ENCODE measurements at places on chromosomes 5 and 9.

- no peak for DNase-seq
Measured at GRCh38 chr9:111013250-111013649, 25.0 kb downstream of the LPAR1 start.

- no peak for DNase-seq
Measured at GRCh38 chr5:21244982-21245381, 1257.0 kb upstream of the CDH18 start.

DNA sequence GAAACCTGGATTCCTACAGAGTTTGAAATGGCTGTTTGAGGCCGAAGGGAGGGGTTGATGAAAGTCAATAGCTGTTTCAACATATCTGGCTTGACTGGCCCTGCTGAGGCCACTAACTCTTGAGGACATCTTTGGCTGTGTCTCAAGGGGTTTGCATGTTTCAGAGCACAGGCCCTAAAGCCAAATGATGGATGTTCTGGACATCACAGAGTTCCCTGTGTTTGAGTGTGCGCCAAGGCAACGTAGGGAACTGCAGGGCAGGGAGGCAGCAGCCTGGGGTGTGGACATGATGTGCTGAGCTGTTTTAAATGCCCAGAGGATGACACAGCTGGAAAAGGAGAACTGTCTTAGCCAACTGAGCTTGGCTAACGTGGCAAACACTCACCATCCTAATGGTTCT is 89.6 kb downstream of the RAPGEF1 start:
- DNase-seq: peak; percentile 37

- DNase-seq: no peak
Measured at GRCh38 chr5:159891371-159891770, 24.9 kb upstream of the ADRA1B start.

GRCh38 chr9:69516353-69517322 is 155.5 kb downstream of the APBA1 start:
- no peak for DNase-seq

DNA sequence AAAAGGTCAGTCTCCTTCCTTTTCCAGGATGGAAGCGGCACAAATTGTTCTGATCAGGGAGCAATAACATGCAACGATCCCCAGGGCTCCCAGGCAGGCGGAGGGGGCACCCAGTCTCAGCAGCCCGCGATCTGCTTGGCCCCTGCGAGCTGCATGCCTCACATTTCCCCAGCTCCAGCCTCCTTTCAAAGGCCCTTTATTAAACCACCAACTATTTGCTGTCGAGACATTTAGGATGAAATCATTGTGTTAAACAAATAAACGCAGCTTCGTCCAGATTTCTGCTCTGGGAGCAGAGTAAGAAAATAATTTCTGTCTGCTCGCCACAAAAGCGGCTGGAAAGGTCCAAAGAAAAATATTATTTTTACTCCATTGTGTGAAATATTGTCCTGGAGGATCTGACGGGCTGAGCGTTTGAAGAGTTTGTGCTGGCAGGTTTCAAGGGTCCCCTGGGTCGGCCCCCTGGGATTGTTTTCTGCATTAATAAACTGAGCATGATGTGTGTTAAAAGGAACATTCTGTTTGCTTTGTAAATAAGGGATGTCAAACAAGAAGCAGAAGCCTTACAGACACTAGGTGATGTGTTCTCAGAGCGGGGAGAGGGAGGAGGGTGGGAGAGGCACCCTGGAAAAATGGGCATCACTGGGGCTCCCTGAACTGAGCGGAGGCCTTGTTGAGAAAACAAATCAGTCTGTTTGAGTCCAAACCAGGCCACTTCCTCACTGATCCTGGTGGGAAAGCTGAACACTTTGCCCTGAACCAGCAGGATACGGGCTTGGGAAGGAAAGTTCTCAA is 110.1 kb downstream of the FOXD1 start:
- peak; percentile 59 for DNase-seq

DNA sequence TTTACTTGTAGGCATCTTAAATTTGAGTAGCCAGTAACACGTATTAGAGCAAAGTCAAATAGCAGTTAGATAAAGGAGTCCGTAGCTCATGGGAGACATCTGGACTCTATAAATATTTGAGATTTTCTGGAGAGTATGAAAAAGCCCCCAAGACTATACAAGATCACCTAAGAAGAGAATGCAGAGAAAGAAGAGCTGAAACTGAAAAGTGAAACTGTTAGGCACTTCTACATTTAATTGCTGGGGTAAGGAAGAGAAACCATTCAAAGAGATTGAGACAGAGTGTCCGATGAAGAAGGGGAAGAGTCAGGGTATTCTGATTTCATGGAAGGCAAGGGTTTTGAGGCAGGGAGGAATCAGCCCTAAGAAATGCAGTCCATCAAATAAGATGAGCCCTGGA is 2372.1 kb downstream of the MAT2B start:
- no peak for DNase-seq

DNA sequence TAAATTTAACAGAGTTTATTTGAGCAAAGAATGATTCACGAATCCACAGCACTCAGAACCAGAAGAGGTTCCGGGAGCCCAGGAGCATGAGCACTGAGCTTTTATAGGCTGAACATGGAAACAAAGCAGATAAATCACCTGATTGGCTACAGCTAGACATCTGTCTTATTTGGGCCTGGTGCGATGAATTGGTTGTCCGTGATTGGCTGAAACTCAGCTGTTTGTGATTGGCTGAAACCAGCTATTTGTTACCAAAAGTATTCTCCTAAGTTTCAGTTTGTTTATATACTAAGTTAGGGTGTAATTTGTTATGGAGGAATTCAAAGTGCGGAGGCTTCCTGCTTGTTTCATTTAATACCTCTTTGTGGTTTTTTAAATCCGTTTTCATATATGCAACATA is 15.8 kb upstream of the LCP2 start:
- no peak for DNase-seq

DNA sequence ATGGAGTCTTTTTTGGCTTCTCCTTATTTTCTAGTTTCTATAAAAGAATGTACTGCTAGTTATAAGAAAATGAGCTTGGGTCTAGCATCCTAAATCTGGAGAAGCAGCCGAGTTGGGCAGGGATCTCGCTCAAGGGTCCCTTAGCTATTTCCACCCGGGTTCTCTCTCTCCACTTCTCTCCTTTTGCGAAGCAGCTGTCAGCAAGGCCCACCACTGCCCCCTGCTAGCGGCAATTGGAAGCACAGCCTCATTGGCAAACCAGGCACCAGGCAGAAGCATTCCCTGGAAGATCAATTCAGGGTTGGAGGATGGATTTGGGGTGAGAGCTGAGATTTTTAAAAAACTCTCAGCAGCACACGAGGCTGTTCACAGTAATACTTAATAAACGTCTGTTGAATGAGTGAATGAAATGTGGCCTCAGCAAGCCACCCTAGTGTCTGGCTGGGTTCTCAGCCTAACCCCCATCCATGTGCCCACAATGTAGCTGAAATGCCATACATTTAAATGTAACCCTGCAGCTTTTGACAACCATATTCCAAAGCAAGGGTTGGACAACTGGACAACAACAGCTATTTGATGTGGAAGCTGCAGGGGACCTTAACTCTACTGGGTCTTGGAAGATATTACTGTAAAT is 34.6 kb upstream of the TNIP1 start:
- DNase-seq: peak; percentile 72

- DNase-seq: no peak
Measured at GRCh38 chr9:102106439-102106838, 368.0 kb upstream of the GRIN3A start.

DNA sequence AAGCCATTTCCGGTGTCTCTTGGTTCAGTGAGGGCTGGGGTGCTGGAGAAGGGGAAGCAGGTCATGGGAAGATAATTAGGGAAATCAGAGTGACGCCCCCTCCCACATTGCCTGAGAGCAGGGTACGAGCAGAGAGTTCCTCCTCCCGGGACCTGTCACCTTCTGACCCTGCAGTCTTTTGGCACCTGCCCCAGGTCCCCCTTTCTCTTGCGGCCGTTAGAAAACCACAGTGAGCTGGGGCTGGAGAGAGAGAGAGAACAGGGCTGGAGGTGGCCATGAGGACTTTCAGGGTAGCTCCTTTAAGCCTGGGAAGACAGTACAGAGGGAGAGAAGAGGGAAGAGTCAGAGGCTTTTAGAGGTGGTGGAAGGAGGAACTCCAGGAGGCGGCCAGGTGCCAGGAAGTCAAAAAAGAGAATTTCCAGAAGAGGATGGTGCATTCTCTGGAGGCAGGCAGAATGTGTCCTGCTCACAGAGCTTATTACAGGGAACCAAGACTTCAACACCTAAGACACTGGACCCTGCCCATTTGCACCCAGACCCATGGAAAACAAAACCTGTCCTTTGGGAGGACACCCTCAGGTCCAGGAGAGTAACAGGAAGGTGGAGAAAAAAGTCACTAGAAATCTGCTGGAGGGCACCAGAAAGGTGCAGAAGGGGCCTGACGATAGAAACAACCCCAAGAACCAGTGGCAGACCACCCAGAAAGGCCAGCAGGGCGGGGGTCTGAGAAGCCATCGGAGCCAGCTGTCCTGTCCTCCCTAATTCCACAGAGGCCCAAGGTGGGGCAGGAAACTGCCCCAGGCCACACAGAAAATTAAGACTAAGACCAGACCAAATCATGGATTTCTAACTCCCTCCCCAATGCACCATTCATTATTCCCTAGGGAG is 6.5 kb upstream of the ACSL6 start:
- no peak for DNase-seq

- no peak for DNase-seq
Measured at GRCh38 chr9:19665146-19665863, 123.5 kb downstream of the SLC24A2 start.

DNA sequence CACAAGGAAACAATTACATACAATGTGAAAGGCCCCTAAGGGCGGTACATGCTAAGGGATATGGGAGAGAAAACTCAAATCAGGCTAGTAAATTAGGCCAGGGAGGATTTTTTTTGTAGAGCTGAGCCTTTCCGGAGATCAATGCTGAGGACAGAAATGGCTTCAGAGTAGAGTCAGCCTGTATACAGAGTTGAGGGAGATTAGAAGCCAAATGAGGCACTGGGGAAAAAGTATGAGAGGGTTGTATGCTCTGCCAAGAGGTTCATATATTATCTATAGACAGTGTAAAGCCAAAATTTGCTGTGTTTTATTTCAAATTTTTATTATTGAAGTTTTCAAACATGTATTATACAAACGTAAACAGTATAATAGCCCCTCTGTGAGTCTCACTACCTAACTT is 103.1 kb downstream of the BNC2 start:
- DNase-seq: no peak

DNA sequence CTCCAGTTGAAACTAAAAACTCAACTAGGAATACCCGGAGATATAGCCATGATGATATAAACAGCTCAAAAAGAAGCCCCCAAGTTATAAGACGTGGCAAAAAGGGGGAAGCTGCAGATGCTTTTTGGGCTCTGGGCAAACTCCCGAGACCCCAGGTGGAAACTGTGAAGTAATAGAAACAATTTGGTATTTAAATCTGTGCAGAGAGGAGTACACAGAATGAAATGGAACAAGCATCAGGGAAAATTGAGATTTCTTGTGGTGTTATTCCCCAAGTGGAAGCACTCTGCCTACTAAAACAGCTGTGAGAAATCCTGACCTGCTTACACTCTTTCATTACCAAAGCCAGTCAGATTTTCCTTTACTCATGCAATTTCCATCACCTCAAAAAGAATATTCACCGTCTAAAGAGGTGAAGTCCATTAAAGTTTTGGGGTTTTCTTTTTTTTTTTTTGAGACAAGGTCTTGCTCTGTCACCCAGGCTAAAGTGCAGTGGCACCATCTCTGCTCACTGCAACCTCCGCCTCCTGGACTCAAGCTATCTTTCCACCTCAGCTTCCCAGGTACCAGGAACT is 23.5 kb downstream of the SAXO1 start:
- DNase-seq: no peak

- DNase-seq: no peak
Measured at GRCh38 chr5:128736553-128736952, 198.5 kb upstream of the FBN2 start.

DNA sequence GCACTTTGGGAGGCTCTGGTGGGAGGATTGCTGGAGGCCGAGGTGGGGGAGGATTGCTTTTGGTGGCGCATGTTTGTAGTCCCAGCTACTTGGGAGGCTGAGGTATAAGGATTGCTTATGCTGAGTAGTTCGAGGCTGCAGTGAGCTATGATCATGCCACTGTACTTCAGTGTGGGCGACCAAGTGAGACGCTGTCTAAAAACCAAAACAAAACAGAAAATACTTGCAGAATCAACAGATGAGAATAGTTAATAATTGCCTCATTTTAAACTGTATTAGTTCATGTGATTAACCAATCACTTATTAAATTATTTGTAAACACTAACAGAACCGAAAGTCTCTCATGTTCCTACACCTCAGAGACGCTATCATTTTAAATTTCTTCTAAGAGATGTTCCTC is 118.1 kb downstream of the CCDC171 start:
- DNase-seq: no peak

GRCh38 chr5:151156507-151157420 is 815 bp downstream of the ANXA6 start:
- DNase-seq: peak; percentile 36

- no peak for DNase-seq
Measured at GRCh38 chr5:138240650-138241385, 27.7 kb upstream of the CDC23 start.

- DNase-seq: peak; percentile 61
Measured at GRCh38 chr5:139138809-139139208, 59.4 kb downstream of the SIL1 start.

GRCh38 chr9:88383176-88383575 is 5.1 kb upstream of the SPIN1 start:
- no peak for DNase-seq

DNA sequence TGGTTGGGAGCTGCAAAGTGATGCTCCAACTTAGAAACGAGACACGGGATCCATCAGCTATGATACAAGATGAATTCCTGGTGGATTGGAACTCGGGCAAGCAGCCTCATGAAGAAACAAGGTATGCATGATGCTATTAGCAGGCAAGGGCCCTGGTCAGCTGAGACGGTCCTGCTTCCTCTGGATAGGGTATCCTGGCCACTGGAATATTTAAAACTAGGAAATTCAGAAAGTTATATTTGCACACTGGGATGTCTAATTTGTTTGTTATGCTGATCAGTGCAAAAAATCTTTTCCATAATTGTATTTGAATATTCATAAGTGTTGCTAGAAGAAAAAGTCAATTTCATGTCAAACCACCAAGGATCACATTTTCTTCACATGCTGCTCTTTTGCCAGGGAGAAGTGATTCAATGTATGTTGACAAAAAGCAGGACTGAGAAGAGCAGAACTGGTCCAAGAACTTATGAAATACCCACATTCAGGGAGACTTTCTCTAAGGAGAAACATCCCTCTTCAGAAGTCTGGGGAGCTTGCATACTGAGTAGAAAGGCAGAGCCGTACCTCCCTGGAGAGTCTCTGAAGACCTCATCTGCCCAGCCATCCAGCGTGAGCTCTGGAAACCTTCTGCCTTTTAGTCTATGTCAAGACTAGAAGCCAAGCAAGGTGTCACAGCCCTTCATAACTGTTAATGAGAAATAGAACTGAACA is 6.7 kb upstream of the NXNL2 start:
- DNase-seq: no peak

- DNase-seq: peak; percentile 53
Measured at GRCh38 chr9:119951090-119951489, 581.9 kb upstream of the BRINP1 start.

DNA sequence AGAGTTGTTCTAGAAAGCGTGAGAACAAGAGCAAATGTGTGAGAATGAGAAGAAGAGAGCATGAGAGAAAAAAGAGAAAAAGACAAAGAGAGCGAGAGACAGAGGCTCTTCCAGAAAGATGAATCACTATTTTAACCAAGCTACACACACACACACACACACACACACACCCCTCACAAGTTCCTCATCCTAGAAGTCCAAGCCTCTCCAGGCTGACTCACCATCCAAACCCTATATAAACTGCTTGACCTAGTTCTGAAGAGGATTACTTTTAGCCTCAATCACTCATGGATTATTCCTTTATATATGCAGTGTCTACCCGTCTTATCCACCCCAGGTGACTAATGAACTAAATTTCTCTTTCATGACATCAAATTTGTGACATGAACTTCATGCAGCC is 37.6 kb downstream of the C9orf57 start:
- DNase-seq: peak; percentile 54
